Hepatocyte (in vitro differentiated cells): ENCODE measurements at places on chromosomes 7 and 10. TPM values are rescaled to one million over a fixed set of nuclear protein-coding genes. Genes with fewer than 3 reads are reported as not detected.

DNA sequence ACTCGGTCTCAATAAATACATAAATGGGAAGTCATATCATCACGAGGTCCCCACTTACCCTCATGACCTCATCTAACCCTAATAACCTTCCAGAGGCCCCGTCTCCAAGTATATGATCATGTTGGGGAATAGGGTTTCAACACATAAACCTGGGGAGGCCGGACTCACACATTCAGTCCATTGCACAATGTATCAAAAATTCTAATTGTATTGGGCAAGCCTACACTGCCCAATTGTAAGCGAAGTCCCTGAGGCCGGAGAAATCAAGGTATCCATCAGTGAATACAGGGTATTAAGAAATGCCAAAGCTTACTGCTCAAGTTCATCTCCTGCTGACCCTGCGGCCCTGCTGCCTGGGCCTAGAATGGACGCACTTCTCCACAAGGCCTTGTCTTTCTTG, 69.6 kb downstream of the PARP12 start:
- no peak overlapping the region for H3K4me3 ChIP-seq
- DNase-seq, result no peak
- no peak overlapping the region for H3K27ac ChIP-seq
- no peaks in the 10 kb centered on the region for H3K27me3 ChIP-seq
- H3K36me3 ChIP-seq, result no peaks in the 10 kb centered on the region

- H3K36me3 ChIP-seq, result no peaks in the 10 kb centered on the region
- peaks cover 15% of the 10 kb centered on the region for H3K4me1 ChIP-seq
- no peaks in the 10 kb centered on the region for H3K27me3 ChIP-seq
- peak; percentile 100 for DNase-seq
Measured at GRCh38 chr10:110918643-110919348, at the start of gene BBIP1. Gene BBIP1 (minus strand): TSS chr10:110919180. CDS start chr10:110918157, 1,023 bp downstream.

Gene RELN
- 3.9 and 7.4 TPM in 2 replicates for polyA plus RNA-seq

Gene PNLIPRP3
- 0.46 TPM in 1 of 2 replicates, not detected in the other for polyA plus RNA-seq

DNA sequence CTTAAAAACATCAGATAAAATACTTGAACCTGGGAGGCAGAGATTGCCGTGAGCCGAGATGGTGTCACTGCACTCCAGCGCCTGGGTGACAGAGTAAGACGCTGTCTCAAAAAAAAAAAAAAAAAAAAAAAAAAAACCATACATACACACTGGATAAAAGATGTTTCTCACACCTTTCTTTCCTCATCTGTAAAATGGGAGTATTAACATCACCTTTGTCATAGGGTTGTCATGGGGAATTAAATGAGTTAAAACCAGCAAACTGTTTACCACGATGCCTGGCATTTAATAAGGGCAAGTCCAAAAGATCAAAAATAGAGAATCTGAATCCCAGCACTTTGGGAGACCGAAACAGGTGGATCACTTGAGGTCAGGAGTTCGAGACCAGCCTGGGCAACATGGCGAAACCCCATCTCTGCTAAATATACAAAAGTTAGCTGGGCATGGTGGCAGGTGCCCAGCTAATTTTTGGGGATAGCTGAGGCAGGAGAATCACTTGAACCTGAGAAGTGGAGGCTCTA, 12.9 kb downstream of the LRRC20 start:
- H3K4me3 ChIP-seq, result no peak overlapping the region
- DNase-seq, result no peak
- no peaks in the 10 kb centered on the region for H3K27me3 ChIP-seq
- H3K36me3 ChIP-seq, result no peaks in the 10 kb centered on the region
- H3K4me1 ChIP-seq, result no peaks in the 10 kb centered on the region
- H3K27ac ChIP-seq, result no peak overlapping the region

GRCh38 chr10:85448716-85449115, 917.9 kb downstream of the GRID1 start:
- no peaks in the 10 kb centered on the region for H3K27me3 ChIP-seq
- no peak overlapping the region for H3K4me3 ChIP-seq
- no peaks in the 10 kb centered on the region for H3K4me1 ChIP-seq
- no peak for DNase-seq
- no peaks in the 10 kb centered on the region for H3K36me3 ChIP-seq

DNA sequence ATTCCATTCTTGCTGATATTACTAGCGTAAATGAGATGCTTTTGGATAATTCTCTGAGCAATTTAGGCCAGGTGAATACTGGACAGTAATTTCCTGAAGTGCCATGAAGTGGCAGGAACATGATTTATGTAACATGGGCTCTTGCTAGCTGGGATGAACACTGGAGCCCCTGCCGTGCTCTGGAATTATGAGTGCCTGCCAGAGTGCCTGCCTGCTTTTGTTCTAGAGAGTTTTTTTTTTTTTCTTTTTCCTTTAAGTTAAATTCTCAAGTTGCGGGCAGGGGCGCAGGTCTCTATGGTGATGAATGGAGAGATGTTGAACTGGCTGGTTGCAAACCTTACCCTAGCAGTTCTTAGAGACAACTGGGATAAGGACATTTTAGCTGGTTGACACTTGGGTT, 165.9 kb downstream of the AUTS2 start:
- H3K27ac ChIP-seq, result no peak overlapping the region
- no peaks in the 10 kb centered on the region for H3K27me3 ChIP-seq
- no peak for DNase-seq
